ENCODE measurements at places on chromosomes 12 and 14.

DNA sequence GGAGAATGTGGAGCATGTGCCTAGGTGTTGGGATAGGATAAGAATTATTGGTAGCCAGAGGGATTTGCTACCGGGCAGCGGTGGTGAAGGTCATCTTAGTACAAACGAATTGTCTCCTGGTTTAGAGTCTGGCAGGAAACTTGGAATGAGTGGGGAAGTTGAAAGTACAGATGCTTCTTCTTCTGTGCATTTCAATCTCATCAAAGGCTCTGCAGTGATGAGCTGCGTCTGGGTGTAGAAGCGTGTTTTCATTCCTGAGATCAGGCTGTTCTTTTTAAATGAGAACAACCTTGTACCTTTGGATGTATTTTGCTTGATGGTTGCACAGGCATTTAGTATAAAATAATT, 2.1 kb downstream of the WNK1 start:
- DNase-seq = no peak

- DNase-seq = no peak
These were observed 19.0 kb downstream of the RACGAP1 start for GRCh38 chr12:50006280-50006679.

DNA sequence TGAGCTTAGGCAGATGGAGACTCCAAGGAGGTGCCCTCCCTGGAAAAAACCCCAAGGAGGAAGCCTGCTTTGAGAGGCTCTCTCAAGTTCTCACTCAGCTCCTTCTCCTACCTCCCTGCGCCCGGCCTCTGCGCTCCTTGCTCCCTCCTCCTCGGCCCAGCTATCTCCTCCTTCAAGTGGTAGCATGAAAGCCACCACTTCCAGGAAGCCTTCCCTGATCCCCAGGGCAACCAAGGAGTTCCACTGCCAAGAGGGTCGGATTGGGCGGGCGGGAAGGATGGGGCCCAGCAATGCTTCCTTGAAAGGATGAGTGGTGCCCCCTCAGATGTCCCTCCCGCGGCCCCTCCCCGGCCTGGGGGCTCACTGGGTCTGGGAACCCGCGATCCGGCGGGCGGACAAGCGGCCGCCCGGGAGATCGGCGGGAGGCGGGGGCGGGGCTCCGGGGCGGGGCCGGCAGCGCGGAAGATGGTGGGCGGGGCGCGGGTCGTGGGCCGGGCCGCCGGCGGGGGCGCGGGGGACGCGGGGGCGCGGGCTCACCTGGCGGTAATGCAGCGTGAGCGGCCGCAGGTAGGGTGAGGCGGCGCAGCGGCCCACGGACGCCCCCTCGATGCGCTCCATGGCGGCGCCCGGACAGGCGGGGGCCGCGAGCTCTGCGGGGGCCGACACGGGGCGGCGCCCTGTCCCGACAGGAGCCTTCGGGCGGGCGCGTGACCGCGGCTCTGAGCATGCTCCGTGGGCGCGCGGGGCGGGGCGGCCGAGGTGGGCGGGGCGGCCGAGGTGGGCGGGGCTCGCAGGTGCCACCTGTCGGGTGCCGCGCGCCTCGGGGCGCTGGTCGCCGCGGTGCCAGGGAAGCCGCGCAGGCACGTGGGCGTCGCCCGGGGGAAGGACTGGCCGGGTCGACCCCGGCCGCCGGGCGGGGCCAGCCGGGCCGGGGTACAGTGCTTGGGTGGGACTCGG, at the start of gene NUDT14:
Gene NUDT14, minus strand, starts transcription at position 721 of the 957 bp plus-strand sequence. Its CDS starts 103 bp downstream, at position 618.
- peak; percentile 65 for DNase-seq

GRCh38 chr14:60515511-60516289, 6.8 kb downstream of the SIX6 start:
- no peak for DNase-seq

DNA sequence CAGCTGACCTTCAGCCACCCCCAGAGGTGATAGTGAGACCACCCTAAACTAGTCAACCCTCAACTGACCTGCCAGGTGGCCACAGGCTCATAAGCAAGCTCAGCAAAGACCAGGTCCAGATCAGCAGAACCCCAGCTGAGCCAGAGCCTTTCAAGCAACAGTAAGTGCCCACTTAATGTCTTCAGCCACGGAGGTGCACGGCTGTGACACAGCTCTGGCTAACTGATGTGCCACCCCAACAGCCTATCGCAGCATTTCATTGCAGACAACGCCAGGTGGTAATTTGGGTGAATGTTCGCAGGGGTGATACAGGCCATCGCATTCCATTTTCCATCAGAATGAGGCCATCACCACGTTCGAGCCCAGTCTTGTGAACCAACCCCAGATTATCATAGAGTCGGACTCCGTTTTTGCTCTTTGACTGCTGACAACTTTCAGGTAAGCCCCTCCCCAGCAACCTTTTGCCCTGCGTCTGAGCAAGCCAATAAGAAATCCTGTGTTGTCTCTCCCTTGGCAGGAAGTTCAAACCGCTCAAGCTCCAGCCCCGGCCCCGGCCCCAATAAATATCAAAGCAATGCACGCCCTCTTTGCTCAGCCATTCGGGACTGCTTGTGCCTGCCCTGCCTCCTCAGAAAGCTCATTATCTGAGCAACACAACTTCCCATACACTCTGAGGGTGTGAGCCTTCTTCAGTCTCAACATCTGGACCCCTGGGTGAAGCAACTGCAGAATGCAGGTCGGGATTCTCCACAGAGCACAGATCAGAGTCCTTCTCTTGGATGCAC, 44.4 kb downstream of the JAG2 start:
- DNase-seq = no peak

DNA sequence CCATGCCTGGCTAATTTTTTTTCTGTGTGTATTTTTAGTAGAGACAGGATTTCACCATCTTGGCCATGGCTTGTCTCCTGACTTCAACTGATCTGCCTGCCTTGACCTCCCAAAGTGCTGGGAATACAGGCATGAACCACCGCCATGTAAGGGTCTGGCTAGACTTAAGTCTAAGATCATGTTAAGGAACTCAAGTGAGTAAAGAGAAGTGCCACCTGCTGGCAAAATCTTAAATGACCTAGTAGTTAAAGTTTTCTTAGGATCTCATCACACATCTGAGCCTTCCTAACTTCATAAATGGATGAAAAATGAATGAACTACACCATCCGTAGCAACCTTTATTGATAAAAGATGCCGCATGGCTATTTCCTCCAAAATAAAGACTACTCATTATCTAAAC, 1.7 kb upstream of the C12orf56 start:
- no peak for DNase-seq

DNA sequence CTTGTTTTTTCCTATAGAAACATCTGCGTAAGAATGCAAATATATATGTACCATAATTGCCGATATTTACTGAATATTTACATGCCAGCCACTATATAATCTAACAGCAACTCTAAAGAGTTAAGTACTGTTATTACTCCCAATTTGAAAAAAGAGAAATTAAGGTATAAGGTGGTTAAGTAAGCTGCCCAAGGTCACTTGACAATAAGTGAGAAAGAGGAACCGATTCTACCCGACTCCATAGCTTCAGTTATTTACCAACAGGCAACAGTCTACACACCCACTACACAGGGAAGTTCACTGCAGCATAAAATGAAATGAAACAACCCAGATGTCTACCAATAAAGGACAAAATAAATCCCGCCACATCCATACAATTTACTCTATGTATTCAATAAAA, 1.1 kb downstream of the MIS18BP1 start:
- DNase-seq = no peak

GRCh38 chr12:5497329-5498053, 65.6 kb downstream of the NTF3 start:
- DNase-seq = no peak

DNA sequence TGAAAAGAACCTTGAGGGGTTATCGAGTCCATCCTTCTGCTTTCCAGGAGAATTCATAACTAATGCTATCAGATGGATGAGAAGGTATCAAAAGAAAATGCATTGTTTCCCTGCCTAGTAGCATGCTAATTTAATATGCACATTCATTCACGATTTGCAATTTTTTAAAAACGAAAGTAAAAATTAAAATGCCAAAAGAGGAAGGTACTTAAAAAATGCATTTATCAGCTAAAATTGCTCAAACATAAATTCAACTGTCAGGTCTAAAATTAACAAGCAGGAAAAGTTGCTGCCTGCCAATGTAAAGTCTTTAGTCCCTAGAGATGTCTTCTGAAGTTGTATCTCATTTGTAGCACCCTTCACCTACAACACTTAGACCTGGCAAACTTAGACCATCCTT, 7.9 kb downstream of the ATF7 start:
- no peak for DNase-seq

GRCh38 chr14:67940486-67941455, 121.2 kb downstream of the RAD51B start:
- no peak for DNase-seq

GRCh38 chr12:81573228-81573627, 185.9 kb downstream of the PPFIA2 start:
- DNase-seq = no peak

GRCh38 chr12:3473844-3474243, 17.2 kb upstream of the PRMT8 start:
- DNase-seq = no peak

DNA sequence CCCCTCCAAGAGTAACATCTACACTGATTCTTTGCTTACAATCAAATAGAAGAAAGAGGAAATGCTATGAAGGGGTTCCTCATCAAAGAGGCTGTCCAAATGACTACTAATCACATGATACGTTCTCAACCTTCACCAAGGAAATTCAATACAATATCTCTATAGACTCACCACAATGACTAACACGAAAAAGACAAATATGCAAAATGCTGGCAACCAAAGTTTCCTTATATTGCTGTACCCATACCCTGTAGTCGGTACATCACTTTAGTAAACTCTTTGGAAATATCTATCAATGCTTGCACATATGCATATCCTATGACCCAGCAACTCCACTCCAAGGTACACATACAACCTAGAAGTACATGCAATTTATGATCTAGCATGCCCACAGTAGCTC, 1296.6 kb downstream of the AACS start:
- DNase-seq = no peak

DNA sequence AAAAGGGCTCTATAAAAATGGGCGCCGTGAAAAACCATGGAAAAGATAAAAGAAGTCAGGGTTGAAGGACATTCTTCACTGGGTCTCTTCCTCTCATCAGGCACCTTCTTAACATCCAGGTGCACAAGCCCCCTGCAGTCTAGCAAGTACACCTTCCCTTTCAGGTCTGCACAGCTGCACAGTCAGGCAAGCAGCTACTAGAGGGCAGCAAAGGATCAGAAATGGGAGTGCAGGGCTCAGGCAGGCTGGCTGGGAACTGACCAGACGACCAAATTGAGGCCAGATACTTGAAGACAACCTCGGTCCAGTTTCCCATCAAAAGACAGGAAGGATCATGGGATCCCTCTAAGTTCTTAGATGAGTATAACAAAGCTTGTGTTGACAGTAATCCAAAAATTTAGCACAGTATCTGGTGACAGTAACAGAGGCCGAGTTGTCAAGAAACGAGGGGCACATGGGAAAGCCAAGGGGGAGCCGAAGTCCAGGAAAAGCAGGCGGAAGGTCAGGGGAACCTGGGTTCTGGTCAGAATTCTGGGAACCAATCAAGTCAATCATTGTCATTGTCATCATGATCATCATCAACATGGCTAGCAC, 10.1 kb upstream of the GRIP1 start:
- DNase-seq = peak; percentile 0

DNA sequence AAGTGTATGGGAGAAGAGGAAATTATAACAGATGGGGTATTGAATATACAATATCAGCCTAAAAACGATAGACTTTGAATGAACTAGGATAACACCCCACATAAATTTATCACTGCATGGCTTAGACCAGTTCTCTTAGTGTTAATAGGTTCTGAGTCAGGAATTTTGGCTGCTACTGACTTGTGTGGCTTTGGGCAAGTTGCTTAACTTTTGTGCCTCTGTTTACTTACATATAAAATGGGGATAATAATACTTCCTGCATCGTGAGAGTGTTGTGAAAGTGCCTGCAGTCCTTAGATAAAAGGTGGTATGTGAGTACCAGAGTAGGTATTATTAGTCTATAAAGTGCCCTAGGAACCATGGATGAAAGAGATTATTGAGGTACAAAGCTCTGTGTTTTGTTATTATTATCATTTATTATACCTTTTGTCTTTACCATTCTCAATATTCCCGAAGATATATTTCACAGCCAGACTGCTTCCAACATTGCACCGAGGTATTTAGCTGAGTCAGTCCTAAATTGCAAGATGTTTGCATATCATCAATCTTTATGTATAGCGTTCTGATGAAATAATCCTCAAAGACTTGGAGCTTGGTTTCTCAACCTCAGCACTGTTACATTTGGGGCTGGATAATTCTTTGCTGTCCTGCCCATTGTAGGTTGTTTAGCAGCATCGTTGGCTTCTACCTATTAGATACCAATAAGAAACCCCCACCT, 2.3 kb upstream of the PAWR start:
- no peak for DNase-seq

- DNase-seq = no peak
These were observed 218.4 kb downstream of the NTF3 start for GRCh38 chr12:5650281-5650680.

DNA sequence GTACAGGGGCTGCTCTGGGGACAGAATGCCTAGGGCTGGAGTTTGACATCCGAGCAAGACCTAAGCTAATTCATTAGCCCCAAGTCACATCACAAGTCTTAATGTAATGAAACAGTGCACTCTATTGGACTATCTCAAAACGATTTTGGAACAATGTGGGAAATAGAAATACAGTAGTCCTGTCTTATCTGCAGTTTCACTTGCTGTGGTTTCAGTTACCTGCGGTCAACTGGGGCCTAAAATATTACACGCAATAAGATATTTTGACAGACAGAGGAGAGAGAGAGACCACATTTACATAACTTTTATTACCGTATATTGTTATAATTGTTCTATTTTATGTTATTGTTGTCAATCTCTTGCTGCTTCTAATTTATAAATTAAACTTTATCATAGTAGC, 21.1 kb downstream of the MOAP1 start:
- DNase-seq = no peak

DNA sequence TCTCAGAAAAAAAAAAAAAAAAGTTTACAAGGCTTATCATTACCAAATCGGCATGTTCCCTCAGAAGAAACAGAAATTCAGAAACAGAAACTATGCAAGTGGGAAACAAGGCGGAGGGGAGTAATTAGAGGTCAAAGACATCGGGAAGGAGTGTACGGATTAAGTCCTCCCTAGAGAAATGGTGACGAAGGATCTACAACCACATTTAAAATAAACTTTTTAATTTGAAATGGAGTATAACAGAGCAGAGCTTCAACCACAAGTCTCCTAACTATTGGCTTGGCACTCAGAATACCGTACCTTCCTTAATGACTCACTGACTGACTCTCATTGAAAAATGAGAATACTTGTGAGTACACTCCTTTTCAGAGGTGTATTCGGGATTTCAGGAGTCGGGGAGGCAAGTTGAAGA, 908 bp downstream of the ENTPD5 start:
- no peak for DNase-seq

DNA sequence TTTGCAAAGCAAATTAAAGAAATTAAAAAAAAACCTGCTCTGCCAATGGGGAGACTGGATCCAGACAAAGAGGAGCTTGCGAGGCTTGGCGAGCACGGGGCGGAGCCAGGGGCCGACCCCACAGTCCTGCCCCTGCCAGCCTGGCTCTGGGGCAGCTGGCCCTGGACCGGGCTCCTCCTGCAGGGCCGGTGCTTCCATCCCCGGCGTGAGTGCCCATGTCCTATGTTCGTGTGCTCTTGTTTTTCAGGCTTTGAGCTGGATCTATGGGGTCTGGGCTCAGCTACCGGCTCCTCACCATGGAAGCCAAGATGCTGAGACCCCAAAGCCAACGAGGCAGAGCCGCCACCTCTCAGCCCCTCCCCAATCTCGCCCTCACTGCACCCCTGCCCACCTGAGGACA, 176.8 kb downstream of the KIF26A start:
- no peak for DNase-seq
